ENCODE measurements at places on chromosomes 5 and 9.

DNA sequence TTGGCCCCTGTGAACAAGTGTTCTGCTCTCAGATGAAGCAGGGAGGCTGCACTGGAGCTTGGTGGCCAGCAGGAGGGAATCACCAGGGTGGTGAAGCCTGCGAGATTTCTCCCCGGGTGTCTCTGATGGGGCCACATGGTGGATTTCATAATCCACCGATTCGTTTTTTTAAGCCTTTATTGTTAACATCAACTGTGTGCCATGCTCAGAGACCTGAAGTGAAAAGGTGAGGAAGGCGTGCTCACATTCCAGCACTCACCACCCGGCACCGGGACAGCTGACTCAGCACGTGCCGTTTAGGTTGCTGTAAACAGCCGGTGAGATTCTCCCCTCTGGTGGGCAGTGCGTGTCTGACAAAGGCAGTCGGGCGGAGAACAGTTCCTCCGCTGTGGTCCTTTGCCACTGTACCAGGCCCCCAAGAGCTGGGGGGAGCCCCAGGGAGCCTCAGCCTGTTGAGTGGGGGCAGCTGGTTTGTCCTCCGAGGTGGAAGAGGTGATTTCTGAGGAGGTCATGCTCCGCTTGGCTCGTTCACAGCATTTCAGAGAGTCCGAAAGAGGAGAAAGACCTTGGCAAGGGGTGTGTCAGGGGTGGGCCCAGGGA is 12.7 kb upstream of the AHRR start:
- DNase-seq: no peak

DNA sequence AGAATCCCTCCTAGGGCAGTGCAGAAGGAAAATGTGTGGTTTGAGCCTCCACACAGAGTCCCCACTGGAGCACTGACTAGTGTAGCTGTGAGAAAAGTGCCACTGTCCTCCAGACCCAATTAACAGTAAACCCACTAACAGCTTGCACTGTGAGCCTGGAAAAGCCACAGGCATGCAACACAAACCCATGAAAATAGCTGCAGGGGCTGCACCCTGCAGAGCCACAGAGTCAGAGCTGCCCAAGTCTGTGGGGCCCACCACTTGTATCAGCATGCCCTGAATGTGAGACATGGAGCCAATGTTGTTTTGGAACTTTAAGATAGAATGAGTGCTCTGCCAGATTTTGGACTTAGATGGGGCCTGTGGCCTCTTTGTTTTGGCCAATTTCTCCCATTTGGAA is 119.8 kb upstream of the CDH9 start:
- no peak for DNase-seq

GRCh38 chr5:116076496-116076895 is 8.3 kb upstream of the COMMD10 start:
- no peak for DNase-seq

DNA sequence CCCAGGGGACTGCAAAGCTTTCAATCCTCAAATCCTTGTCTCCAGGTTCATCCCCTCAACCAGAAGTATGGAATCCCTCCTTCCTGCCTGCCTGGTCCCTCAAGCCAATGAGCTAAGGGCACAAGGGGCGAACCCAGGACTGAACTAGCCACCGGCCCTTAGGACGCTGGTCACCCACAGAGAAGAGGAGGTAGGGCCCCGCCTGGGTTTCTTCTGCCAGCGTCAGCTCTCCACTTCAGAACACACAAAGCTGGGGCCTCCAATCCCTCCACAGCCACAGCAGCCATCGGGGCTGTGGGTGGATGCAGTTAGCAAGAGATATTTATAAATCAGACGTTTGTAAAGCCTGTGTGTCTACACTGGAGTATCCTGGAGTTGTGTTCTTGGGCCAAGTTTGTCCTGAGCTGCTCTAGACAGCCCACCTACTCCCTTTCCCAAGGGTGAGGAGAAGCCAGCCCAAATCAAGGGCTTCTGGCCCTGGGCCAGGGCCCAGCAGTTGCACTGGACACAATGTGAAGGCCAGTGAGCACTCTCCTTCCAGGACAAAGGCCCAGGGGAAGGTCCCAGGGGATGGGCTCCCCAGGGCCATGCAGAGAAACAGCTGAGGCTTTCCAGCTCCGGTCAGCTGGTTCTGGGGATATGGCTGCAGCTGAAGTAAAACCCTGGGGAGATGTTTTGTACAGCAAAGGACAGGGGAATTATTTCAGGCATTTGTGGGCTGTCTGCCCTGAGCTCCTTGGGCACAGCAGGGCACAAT is 18.9 kb downstream of the AMBP start:
- DNase-seq: no peak

GRCh38 chr5:74257060-74257527 is 383.4 kb downstream of the ENC1 start:
- no peak for DNase-seq

GRCh38 chr5:181235323-181235688 is 8.4 kb downstream of the RACK1 start:
- DNase-seq: no peak

GRCh38 chr9:123645126-123645525 is 284.8 kb downstream of the DENND1A start:
- no peak for DNase-seq

- DNase-seq: no peak
These were observed 350.7 kb upstream of the TLE4 start for GRCh38 chr9:79221084-79221483.

Measured in T follicular helper cell (primary cell).